Amniotic epithelial cell (primary cell): ENCODE measurements at places on chromosomes 1 and 21.
A peak's percentile ranks its signal among the peaks of the same experiment; 100 is the strongest.

- DNase-seq, result no peak
Observed at GRCh38 chr1:192983349-192983980, 75.7 kb downstream of the UCHL5 start.

GRCh38 chr1:193283016-193283415 is 96.6 kb upstream of the B3GALT2 start:
- DNase-seq, result peak; percentile 43

- DNase-seq, result peak; percentile 6
Observed at GRCh38 chr1:197444755-197445154, 176.7 kb downstream of the CRB1 start.

DNA sequence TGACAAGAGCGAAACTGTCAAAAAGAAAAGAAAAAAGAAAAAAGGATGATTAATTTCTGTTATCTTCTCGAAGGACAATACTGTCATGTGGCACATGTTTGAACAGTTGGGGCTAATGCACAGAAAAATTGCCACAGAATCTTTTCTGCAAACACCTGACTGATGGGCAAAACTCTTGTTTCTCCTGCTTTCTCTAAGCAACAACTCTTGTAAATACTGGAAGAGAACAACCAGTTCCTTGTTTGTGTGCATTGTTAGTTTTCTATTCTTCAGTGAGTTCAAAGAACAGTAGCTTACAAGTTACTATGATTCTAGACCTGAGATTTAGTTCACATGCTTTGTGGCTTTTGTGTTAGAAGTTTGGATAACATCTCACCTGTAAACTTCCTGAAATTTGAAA is 60.7 kb downstream of the CDC14A start:
- DNase-seq, result no peak

DNA sequence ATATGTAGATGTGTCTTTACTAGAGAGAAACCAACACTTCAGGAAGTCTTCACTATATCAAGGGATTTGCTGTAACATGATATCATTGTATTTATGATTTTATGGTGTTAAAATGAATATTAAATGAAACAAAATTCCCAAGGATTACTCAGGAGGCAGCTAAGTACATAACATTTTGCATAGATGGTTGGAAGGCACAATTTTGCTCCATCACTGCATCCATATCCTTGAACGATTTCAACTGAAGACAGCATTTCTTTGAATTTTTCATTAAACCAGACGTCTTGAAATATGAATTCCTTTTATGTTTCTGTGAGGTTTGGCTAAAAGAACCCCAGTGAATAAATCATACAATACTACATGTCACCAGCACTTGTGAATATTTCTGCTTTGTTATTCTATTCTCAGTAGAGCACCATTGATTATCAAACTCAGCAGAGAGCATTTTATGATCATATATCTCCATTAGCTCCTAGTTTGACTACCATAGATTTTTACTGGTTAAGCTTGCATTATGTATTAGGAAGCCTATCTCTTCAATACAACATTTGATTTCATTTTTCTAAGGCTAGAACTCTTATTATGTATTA is 37.3 kb downstream of the SPATA17 start:
- no peak for DNase-seq

GRCh38 chr1:181023265-181024057 is 791 bp upstream of the STX6 start:
- no peak for DNase-seq

DNA sequence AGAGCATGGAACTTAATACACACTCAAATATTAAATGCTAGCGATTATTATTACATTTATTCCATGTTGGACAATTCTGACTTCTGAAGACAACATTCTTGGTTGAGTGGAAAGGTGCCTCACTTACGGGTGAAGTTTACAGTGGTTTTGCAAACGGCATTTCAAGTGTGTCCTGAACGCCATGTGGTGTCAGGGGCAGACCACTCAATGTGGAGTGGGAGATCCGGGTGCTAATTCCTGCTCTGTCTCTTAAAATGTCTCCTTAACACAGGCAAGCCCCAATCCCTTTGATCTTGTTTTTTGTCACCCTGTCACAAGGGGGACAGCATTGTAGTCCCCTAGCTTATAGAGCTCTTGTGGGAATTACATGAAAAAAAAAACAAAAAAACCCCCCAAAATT is 5.6 kb upstream of the TDRD10 start:
- DNase-seq, result no peak

GRCh38 chr1:28971980-28972771 is 57.8 kb downstream of the EPB41 start:
- DNase-seq, result peak; percentile 93

- peak; percentile 32 for DNase-seq
Observed at GRCh38 chr1:244603498-244603897, 49.4 kb upstream of the DESI2 start.

GRCh38 chr1:53326088-53326597 is 1.7 kb downstream of the LRP8 start:
- peak; percentile 80 for DNase-seq

DNA sequence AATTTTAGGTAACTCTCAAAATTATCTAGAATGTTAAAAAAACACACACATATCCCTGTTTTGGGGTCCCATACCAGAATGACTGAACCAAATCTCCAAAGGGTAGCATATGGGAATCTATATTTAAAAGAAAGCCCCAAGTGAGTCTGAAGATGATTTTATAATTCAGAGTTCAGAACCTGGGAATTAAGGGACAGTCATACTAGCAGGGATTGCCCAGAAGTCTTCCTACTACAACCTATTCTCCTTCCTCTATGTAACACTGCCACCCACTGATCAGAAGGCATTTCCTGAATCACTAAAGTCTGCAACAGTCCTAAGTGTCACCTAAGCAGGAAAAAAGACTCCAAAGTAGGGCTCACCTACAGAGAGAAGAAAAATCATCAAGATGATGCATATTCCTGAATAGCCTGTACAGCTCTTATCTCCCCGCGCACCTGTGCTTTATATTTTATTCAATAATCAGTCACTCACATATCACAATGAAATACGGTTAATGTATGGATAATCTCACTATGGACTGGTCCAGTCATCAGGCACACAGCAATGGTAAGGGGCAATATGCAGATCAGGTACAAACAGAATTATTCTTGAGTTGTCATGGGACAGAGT is 4.9 kb downstream of the RGS1 start:
- peak; percentile 71 for DNase-seq

DNA sequence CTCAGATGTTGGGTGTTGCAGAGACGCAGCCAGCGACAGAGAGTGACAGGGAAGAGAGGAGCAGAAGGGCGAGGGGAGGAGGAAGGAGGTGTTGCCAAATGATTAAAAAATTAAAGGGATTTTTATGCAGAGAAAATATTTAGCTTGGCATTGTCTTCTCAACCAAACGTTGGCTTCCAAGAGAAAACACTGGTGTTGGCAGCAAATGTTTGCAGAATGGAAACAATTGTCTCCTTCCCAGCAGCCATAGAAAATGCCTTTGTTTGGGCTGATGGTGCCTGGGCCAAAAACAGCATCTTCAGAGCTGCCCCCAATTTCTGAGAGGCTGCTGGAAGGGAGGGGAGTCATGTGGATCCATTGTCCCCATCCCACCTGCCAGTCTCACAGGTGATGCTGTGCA is 29.7 kb upstream of the GRIK3 start:
- no peak for DNase-seq

- no peak for DNase-seq
Observed at GRCh38 chr1:155184835-155185782, 11.5 kb downstream of the TRIM46 start.

DNA sequence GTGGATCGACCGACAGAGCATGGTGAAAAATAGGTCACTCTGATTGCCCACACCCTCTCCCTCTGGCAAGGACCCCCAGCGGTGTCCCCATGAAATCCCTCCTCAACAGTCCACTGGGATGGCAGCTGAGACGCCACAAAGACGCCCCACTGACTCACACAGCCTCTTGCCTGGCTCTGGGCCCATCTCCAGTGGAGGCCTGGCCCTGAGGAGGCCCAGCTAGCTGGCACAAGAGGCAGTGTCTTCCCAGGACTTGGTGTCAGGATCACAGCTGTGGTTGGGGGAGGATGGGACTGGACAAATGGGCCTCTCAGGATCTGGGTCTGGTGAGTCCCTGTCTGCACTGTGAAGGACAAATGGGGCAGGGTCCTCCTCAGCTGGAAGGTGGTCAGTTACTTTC is 4.6 kb downstream of the ALX3 start:
- DNase-seq, result no peak

DNA sequence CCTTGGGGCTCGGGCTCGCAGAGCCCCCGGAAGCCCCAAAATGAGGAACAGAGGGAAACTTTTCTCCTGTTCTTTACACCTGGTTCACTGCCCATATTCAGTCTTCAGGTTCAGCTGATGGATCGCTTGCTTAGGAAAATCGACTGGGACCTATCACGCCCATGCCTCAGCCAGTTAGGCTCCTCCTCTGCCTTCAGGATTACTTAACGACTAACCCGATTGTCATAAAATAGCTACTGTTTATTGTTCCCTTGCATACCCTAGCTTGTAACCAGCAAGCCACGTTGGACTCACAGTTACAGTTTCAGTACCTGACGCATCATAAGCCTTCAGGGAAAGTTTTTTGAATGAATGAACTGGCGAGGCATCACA is 692 bp downstream of the TARDBP start:
- DNase-seq, result peak; percentile 27

DNA sequence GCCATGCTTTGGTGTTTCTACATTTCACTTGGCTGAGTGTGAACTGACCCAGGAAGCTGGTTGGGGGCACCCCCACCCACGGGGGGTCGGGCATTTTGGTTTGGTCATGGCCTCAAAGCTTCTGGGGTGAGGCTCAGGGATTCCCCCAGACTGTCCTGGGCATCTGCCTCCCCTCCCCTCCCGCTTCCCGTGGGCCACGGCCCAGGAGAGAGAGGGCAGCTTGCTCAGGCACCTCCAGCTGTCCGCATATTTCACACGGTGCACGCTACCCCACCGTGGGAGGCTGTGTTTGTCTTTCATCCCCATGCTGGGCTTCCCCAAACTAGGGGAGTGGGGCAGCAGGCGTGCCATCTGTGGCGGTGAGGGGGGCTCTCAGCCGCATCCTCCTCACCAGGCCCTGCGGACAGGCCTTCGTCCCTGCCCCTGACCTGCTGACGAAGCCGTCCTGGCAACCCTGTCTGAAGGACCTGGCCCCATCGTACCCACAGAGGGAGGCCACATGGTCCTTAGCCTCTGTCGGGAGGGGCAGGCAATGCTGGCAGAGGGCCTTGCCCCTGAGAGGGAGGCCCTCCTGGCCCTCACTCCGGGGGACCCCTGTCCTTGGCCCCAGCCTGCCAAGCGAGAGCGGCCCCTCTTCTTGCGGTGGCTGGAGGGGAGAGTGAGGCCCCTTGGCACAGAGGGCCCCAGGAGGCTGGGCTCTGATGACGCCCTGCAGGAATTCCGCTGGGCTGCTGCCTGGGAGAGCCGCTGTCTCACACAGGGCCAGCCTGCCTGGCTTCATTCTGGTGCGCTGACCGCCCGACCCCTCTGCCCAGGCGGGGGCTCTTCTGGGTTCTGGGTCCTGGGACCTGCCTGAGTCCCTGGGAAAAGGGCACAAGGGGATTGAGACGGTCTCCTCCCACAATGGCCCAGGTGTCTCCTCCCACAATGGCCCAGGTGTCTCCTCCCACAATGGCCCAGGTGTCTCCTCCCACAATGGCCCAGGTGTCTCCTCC is 22.1 kb downstream of the TP73 start:
- DNase-seq, result no peak

GRCh38 chr1:154943649-154944400 is 7.3 kb upstream of the PMVK start:
- DNase-seq, result peak; percentile 14

- DNase-seq, result peak; percentile 48
Observed at GRCh38 chr1:41241749-41242341, at the start of gene SCMH1. SCMH1 (minus strand) TSS chr1:41242306; CDS start chr1:41186133, 56,173 bp downstream.

DNA sequence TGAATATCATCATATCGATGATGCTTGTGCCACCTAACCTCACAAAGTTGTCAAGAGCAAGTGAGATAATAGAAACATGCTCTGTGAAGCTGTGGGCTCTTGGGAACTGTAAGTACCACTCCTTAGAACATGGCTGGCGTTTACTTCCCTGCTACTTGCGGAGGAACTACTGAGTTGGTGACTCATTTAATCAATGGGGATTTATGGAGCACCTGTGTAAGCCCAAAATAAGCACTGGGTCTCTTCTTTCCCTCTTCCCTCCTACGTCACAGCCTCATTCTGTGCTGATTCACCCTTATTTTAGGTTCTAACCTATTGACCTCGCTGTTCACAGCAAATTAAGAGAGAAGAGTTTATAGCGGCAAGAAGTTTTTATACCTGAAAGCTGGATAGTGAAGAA is 52.9 kb downstream of the PRDM2 start:
- DNase-seq, result no peak

DNA sequence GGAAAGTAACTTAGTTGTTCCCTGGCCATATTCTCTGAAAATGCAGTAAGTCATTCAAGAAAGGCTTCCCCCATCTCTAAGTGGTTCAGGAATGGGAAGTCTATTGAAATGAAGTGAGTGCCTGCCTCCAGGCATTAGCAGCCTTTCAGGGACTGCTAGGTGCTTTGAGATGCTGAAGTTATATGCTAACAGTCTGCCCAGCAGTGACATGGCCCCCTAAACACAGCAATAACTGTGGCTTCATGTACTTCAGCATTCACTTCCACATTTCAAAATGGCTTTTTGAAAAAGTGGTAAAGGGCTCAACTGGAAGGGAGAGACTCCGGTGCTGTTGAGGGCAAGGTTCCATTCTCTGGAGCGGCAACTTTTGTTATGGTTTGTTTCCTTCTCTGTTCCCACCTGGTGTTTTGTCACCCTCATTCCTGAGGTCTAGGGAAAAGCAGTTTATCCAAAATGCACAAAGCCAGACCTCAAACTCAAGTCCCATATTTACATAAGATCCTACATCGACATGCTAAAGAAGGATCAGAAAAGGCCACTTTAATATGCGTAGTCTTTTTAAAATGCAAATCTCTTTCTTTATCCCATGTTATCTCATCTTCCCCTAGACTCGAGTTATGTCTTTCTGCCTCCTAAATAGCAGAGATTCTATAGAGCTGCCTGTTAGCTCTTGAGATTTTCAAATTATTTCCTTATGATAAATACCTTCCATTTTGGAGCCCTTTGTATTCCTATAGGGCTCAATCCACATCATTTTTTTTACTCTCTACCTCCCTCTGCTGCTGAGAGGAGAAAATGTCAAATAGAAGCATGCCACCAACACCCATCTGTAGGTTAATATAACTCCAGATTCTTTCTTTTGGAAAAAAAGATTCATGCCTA is 34.2 kb upstream of the LRRC8C start:
- DNase-seq, result peak; percentile 27

DNA sequence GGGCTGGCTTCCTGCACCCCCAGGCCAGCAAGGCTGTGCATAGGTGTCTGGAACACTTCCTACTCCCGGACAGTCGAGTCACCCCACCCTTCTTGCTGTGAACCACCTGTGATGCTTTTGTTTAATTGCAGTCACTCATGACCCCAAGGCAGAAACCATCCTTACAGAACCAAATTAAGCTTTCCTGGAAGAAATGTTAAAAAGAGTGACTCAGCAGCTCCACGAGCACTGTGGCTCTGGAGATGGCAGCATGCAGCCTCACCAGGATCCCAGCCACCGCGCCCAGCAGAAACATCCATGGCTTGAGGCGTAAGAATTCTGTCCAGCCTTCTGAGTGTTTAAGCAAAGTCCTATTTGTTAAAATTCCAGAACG is 28.8 kb downstream of the SNAP47 start:
- no peak for DNase-seq
